ENCODE measurements at places on chromosomes 11 and 22. TPM values are rescaled to one million over a fixed set of nuclear protein-coding genes. Genes with fewer than 3 reads are reported as not detected.

DNA sequence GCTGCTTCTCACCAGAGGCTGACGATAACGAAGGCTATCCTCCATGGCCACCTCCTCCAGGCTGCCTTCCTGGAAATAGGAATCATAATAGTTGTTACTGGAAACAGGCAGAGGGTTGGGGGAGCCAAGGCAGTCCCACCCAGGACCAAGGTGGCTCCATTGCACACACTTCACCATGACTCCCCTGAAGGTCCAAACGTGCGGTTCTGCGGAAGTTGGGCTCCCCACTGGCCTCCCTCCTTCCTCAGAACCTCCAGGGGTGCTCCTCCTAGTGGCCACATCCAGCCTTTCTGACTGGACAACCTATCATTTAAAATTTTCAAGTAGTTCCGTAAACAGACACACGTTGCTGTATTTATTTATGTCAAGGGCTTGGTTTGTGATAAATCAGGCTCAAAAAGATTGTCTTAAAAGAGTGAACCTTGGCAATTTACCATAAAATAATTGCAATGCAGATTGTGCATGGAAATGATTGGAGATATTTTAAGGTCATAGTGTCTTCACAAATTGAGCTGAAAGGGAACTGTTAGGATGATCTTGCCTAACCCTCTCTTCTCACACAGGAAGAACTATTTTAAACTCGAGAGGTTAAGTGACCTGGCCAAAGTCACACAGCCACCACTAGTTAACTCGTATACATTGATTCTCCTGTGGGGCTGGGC, 1.4 kb upstream of the TCN2 start:
- H3K4me3 ChIP-seq = no peak overlapping the region
- peaks cover 37% of the 10 kb centered on the region for H3K4me1 ChIP-seq
- peak overlapping the region; percentile 57 for H3K27ac ChIP-seq
- no peaks in the 10 kb centered on the region for H3K36me3 ChIP-seq
- no peaks in the 10 kb centered on the region for H3K27me3 ChIP-seq

GRCh38 chr22:46661221-46661851, 41.1 kb downstream of the GRAMD4 start:
- H3K36me3 ChIP-seq = peaks cover 16% of the 10 kb centered on the region
- H3K27ac ChIP-seq = no peak overlapping the region
- H3K27me3 ChIP-seq = no peaks in the 10 kb centered on the region
- H3K4me1 ChIP-seq = peaks cover 24% of the 10 kb centered on the region
- H3K4me3 ChIP-seq = no peak overlapping the region
- no peak for DNase-seq

- H3K27ac ChIP-seq = no peak overlapping the region
- no peaks in the 10 kb centered on the region for H3K4me1 ChIP-seq
- H3K4me3 ChIP-seq = no peak overlapping the region
- no peaks in the 10 kb centered on the region for H3K36me3 ChIP-seq
- peaks cover 3% of the 10 kb centered on the region for H3K27me3 ChIP-seq
These were observed 436.7 kb downstream of the BRD1 start for GRCh38 chr22:49390954-49391353.

DNA sequence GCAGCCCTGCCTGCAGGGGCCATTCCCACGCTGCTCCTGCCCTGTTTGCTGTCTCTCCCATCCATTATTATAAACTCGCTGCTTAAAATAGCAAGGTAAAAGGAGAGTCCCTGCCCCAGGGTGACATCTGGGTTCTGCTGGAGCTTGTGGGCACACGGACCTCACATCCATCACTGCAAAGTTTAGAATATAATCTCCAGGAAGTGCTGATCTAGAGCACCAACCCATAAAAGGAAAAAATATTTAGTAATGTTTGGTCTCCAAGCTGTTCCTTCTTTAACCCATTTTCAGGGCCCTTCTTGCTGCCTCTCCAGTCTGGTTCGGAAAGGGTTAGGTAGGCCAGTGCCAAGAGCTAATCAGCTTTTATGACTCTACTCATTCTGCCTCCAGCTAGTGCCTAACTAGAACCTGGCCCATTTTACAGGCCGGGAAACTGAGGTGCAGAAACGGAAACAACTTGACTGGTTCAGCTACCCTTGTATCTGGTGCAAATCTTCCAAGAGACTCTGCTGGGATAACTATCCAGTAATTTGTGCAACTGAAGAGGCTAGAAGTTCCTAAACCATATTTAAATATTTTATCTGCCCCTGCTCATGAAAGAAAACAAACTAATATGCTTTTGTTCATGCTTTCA, 37.5 kb downstream of the IRAG1 start:
- no peaks in the 10 kb centered on the region for H3K27me3 ChIP-seq
- no peak overlapping the region for H3K4me3 ChIP-seq
- H3K4me1 ChIP-seq = peaks cover 38% of the 10 kb centered on the region
- H3K27ac ChIP-seq = no peak overlapping the region
- no peak for DNase-seq

DNA sequence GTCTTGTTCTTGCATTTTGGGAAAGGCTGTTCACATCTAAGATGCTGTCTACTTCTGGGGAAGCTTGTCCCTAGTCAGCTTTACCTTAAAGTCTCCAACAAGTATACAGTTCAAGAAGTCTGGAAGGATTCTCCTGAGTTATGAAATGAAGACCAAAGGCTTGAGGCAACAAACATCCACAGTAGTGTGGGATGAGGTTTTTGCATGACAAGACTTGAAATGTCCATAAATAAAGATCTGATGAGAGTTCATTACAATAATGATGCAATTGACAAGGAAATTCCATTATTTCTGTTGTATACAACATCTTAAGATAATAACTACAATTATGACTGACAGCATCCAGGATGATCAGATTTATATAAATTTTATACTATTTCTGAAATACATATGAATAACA, 21.3 kb upstream of the KDM4E start:
- no peak for DNase-seq
- no peaks in the 10 kb centered on the region for H3K4me1 ChIP-seq
- H3K36me3 ChIP-seq = no peaks in the 10 kb centered on the region
- no peak overlapping the region for H3K27ac ChIP-seq
- no peak overlapping the region for H3K4me3 ChIP-seq
- no peaks in the 10 kb centered on the region for H3K27me3 ChIP-seq

GRCh38 chr11:57390535-57390934, at the start of gene PRG2:
Gene PRG2 (minus strand): TSS chr11:57390650. CDS start chr11:57389944, 706 bp downstream.
- no peaks in the 10 kb centered on the region for H3K36me3 ChIP-seq
- H3K4me1 ChIP-seq = peaks cover 5% of the 10 kb centered on the region
- H3K27me3 ChIP-seq = peaks cover 4% of the 10 kb centered on the region
- H3K4me3 ChIP-seq = no peak within 1 kb of the TSS
- DNase-seq = no peak

- peak; percentile 92 for DNase-seq
- no peaks in the 10 kb centered on the region for H3K27me3 ChIP-seq
- H3K4me3 ChIP-seq = no peak overlapping the region
- peaks cover 29% of the 10 kb centered on the region for H3K4me1 ChIP-seq
- H3K27ac ChIP-seq = peak overlapping the region; percentile 88
These were observed 8.6 kb downstream of the C11orf91 start for GRCh38 chr11:33692013-33692504.

- no peaks in the 10 kb centered on the region for H3K27me3 ChIP-seq
- peak overlapping the region; percentile 97 for H3K27ac ChIP-seq
- peaks cover 51% of the 10 kb centered on the region for H3K36me3 ChIP-seq
- peak; percentile 90 for DNase-seq
- peaks cover 82% of the 10 kb centered on the region for H3K4me1 ChIP-seq
These were observed 3.8 kb downstream of the CSNK1E start for GRCh38 chr22:38313384-38313955.

DNA sequence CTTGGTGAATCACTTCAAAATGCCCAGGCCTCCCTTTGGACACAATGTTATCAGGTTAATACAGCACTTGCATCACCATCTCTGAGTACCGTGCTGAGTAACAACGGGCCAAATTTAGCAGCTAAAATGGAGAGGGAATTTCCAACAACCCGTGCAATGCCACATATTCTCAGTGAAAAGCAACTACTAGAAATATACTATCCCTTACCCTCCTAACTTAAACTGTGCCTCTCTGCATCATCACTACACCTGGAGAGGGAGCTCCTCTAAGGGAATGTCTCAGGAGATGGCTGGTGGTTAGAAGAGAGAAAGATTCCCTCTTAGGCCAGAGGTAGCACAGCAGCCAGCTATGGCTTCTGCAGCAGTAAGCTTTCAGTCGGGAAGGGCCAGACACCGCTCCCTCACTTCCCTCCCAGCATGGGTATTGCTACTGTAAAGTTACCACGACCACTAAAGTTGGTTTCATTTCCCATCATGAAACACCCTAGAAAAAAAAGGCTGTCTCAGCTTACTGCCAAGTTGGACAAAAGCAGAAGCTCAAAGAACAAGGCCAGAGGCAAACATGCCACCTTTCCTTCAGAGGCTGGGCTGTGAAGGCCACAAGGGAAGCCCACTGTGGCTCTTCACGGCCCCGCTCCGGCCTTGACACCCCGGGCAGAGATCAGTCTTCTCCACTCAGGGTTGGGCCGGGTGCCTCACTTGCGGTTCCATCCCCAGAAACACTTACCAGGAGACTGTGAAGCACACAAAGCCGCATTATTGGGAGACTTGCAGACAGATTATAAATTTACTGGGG, 3.9 kb downstream of the MAML2 start:
- peak; percentile 82 for DNase-seq
- H3K4me1 ChIP-seq = peaks cover 31% of the 10 kb centered on the region
- no peaks in the 10 kb centered on the region for H3K27me3 ChIP-seq
- peak overlapping the region; percentile 14 for H3K4me3 ChIP-seq
- H3K27ac ChIP-seq = peak overlapping the region; percentile 77

DNA sequence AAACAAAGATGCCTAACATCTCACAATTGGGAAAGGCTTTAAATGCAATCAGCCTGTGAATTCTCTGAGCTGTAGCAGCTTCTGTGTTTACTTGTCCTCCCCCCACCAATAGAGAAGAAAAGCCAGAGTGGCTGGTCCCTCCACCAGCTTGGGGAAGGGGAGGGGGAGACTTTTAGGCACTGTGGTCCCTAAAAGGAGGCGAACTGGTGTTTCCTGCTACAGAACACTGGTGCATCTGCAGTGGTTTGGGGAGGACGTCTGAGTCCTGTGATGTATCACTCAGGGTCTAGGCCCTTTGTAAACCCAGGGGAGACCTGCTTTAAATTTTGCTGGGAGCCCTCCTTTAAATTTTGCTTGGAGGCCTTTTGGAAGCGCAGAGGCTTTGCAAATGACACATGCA, 16.9 kb downstream of the TNRC6B start:
- H3K4me3 ChIP-seq = no peak overlapping the region
- no peaks in the 10 kb centered on the region for H3K27me3 ChIP-seq
- H3K4me1 ChIP-seq = peaks cover 43% of the 10 kb centered on the region
- H3K36me3 ChIP-seq = peaks cover 4% of the 10 kb centered on the region
- no peak for DNase-seq

DNA sequence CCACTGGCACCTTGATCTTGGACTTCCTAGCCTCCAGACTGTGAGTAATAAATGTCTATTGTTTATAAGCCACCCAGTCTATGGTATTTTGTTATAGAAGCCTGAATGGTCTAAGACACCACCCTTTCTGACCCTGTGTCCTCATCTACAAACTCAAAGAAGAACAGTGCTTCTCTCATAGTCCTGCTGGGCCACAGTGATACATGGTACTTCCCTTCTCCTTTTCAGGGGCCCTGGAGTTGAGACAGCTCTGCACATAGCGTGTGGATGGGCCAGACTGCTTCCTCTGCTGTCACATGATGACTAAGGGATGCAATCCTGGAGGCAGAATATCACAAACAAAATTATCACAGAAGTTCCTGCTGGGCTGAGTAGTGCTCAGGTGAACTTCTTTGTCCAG, 5.0 kb downstream of the KCNJ11 start:
- H3K36me3 ChIP-seq = peaks cover 8% of the 10 kb centered on the region
- H3K4me3 ChIP-seq = no peak overlapping the region
- H3K27ac ChIP-seq = no peak overlapping the region
- DNase-seq = no peak

GRCh38 chr11:122795307-122795706, 43.0 kb upstream of the CRTAM start:
- no peak overlapping the region for H3K27ac ChIP-seq
- H3K36me3 ChIP-seq = peaks cover 14% of the 10 kb centered on the region
- DNase-seq = no peak
- no peaks in the 10 kb centered on the region for H3K4me1 ChIP-seq
- no peaks in the 10 kb centered on the region for H3K27me3 ChIP-seq

Gene TRMT112
- total RNA-seq = 306 TPM

DNA sequence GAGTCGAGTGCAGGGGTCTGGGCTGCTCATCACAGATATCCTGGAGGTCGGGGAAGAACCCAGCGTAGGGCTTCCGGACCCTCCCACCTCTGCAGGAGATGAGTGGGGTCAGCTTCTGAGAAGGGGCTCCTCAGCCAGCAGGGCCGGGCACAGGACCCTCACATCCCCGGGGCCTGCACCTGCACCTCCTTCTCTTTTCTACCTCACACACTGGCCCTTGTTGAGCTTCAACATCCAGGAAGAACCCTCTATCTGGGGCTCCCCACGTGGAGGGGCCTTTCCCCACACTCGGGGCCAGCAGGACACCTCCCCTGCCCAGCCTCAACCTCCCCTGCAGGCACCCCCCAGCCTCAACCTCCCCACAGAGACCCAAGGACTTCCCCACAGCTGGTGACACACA, 299.4 kb downstream of the CTTN start:
- no peak overlapping the region for H3K4me3 ChIP-seq
- H3K36me3 ChIP-seq = no peaks in the 10 kb centered on the region
- H3K27ac ChIP-seq = no peak overlapping the region
- no peak for DNase-seq
- H3K27me3 ChIP-seq = peaks cover 7% of the 10 kb centered on the region

- no peaks in the 10 kb centered on the region for H3K4me1 ChIP-seq
- no peak overlapping the region for H3K4me3 ChIP-seq
- no peaks in the 10 kb centered on the region for H3K36me3 ChIP-seq
- H3K27me3 ChIP-seq = no peaks in the 10 kb centered on the region
These were observed 186.6 kb upstream of the UBASH3B start for GRCh38 chr11:122468965-122469364.

Gene TSSK2
- 0.04 TPM for total RNA-seq

DNA sequence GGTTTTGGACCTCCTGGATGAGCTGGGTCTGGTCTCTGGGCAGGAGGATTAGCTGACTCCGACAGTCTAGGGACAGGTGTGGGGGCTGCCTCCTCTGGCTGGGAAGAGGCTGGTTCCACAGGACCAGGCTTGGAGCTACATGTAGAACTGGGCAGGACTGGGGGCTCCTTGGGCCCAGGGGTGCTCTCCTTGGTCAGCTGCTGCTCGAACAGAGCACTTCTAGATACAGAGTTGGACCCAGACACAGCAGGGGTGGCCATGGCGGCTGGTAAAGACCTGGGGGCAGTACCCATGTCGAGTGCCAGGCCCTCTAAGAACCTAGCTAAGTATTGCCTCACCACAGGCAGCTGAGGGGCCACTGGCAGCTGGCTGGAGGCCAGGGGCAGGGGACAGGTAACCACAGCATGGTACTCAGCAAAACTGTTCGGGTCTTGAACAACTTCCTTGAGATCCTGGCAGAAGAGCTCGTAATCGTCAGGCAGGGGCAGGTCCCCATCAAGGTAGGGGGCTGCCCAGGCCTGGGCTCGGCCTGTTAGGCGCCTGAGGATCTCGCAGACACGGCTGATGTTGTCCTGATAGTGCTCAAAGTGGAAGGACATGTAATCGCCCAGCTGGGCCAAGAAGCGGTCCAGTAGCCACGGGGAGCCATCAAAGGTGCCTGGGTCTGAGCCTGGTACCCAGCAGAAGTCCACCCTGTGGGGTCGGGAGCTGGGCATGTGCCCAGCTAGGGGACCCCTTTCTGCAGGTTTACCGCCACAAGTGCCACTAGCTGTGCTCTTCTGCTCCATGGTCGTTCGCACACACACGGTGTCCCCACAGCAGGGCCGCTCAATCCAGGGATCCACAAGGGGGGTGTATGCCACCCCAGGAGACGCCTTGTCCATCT, 3.1 kb downstream of the GNB1L start:
- no peak overlapping the region for H3K4me3 ChIP-seq
- H3K36me3 ChIP-seq = peaks cover 40% of the 10 kb centered on the region
- no peak overlapping the region for H3K27ac ChIP-seq
- no peak for DNase-seq
